ENCODE measurements at places on chromosomes 1 and 21.

DNA sequence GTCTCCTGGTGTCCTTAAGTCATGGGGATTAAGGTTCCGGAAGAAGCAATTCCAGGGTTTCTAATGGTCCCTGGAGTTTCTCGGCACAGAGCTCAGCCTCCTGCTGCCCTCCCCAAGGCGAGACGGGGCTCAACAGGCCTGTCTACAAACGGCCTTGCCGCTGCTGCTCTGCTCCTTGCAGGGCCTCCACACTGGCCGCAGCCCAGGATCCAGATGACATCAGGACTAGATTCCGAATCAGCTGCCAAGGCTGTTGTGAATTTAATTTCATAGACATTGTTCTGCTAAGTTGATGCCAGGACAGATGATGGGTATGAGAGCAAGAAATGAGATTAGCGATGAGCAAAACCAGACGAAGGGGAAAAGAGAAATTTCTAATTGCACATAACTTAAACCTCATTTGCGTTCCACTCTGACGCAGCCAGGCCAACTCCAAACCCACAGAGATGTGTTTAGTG, 103.6 kb upstream of the BACE2 start:
- no peak for DNase-seq

DNA sequence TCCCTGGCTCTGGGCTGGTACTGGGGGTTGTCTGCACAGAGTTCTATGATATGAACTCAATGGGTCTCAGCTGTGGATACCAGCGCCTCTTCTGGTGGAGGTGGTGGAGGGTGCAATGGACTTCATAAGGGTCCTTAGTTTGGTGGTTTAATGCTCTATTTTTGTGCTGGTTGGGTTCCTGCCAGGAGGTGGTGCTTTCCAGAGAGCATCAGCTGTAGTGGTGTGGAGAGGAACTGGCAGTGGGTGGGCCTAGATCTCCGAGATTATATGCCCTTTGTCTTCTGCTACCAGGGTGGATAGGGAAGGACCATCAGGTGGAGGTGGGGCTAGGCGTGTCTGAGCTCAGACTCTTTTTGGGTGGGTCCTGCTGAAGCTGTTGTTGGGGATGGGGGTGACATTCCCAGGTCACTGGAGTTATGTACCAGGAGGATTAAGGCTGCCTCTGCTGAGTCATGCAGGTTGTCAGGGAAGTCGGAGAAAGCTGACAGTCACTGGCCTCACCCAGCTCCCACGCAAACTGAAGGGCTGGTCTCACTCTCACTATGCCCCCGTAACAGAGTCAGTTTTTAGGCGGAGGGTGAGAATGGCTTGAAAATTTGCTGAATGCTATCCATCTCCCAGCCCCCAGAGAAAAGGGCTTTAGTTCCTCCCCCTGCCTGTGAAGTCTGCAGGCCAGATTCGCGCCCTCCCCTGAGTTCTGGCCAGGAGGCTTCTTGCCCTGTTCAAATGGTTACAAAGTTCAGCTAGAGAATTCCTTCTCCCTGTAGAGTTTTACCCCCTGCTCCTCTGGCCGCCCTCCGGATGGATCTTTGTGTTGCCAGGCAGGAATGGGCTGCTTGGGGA, 902.9 kb downstream of the LTN1 start:
- no peak for DNase-seq

GRCh38 chr1:22972760-22973159, at the start of gene LACTBL1:
LACTBL1 (minus strand) TSS chr1:22972866; CDS start chr1:22972316, 550 bp downstream.
- DNase-seq: no peak

DNA sequence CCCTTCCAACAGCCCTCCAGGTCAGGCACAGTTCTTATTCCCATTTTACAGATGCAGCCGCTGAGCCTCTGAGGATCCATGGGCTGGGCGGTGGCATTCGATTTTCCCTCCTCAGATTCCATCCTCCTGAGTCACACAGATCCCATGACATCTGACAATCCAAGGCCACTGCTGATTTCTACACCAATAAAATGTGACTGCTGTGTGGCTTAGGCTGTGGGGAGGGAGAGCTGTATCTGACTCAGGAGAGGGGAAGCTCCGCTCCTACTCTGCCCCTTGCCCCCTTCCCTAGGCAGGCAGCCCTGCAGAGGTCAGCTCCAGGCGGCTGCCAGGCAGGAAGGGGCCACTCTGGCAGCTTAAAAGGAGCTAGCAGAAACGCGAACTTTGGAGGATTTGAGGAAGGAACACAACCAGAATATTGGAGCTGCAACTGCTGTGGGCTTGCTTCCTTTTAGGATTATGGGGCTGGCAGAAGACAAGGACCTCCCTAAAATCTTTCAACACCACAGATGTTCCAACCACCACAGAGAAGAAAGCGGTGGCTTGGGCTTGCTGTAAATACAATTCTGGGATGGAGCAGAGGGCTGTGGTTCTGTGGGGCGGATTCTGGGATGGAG, 50.0 kb downstream of the MRPL37 start:
- DNase-seq: no peak

- no peak for DNase-seq
Observed at GRCh38 chr1:116392717-116393404, 19.8 kb downstream of the ATP1A1 start.

- no peak for DNase-seq
Observed at GRCh38 chr1:103489935-103490334, 35.6 kb upstream of the RNPC3 start.

- DNase-seq: peak; percentile 1
Observed at GRCh38 chr1:193185901-193186731, at the start of gene B3GALT2. B3GALT2 (minus strand) TSS chr1:193186613; CDS start chr1:193181562, 5,051 bp downstream.

GRCh38 chr1:179295164-179295755, 1.7 kb downstream of the SOAT1 start:
- DNase-seq: no peak

GRCh38 chr1:114342376-114342775, 168.6 kb downstream of the TRIM33 start:
- no peak for DNase-seq

- DNase-seq: no peak
Observed at GRCh38 chr1:178849918-178850317, 21.0 kb downstream of the ANGPTL1 start.

- DNase-seq: no peak
Observed at GRCh38 chr1:82836973-82837680, 1036.4 kb downstream of the ADGRL2 start.
